ENCODE measurements at places on chromosomes 11 and 22.

- DNase-seq = no peak
These were observed 411.6 kb downstream of the TBC1D22A start for GRCh38 chr22:47174096-47174495.

GRCh38 chr22:31977141-31977841 is 33.0 kb downstream of the YWHAH start:
- peak; percentile 70 for DNase-seq

GRCh38 chr22:39808081-39808480 is 85.5 kb downstream of the ENTHD1 start:
- no peak for DNase-seq

DNA sequence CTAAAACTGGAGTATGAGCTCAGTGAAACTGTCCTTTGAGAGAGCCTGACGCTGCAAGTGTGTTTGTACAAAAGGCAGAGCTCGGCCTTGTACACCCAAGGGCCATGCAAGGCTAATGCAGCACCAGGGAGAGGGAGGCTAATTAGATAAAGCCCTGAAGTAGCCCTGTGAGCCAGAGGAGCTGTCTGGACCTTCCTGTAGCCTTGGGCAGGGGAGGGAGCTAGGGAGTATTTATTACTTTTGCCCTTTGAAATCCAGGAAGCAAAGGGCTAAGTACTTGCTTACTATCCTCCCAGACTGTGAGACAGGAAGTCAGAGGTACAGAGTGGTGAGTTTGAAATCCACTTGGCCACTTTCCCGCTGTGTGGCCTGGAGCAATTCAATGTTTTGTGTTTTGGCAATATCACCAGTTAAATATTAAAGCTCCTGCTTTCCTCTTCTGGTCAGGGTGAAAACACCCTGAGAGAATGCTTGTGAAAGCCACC is 10.2 kb upstream of the LDHA start:
- DNase-seq = no peak

- DNase-seq = no peak
These were observed 271.7 kb downstream of the BUD13 start for GRCh38 chr11:116500947-116501602.

DNA sequence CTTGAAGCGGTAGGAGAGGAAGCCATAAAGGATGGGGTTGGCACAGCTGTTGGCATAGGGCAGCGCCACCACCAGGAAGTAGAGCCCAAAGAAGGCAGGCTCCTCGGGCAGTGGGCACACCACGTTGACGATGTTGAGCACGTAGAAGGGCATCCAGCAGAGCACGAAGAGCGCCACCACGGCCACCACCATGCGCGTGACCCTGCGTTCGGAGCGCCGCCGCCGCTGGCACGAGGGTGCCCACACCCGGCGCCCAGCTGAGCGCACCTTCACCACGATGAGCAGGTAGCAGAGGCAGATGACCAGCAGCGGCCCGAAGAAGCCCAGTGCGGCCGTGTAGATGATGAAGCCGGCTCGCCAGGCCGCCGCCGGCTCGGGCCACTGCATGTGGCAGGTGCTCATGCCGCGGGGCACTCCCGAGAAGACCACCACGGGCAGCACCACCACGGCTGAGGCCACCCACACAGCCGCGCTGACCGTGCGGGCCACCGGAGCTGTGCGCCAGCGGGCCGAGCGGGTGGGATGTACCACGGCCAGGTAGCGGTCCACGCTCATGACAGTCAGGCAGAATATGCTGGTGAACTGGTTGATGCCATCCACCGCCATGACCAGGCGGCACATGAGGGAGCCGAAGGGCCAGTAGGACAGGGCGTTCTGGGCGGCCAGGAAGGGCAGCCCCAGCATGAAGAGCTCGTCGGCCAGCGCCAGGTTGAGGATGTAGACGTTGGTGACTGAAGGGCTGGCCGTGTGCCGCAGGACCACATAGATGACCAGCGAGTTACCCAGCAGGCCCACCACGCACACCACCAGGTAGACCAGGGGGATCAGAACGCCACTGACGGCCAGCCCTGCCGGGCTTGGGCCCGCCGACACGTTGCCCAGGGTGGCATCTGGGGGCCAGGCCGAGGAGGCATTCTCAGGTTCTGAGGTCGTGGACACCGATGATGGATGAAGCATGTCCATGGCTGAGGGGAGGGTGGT is 5.1 kb downstream of the SSTR3 start:
- DNase-seq = no peak

GRCh38 chr11:120235024-120235628 is 4.8 kb upstream of the POU2F3 start:
- DNase-seq = peak; percentile 16

DNA sequence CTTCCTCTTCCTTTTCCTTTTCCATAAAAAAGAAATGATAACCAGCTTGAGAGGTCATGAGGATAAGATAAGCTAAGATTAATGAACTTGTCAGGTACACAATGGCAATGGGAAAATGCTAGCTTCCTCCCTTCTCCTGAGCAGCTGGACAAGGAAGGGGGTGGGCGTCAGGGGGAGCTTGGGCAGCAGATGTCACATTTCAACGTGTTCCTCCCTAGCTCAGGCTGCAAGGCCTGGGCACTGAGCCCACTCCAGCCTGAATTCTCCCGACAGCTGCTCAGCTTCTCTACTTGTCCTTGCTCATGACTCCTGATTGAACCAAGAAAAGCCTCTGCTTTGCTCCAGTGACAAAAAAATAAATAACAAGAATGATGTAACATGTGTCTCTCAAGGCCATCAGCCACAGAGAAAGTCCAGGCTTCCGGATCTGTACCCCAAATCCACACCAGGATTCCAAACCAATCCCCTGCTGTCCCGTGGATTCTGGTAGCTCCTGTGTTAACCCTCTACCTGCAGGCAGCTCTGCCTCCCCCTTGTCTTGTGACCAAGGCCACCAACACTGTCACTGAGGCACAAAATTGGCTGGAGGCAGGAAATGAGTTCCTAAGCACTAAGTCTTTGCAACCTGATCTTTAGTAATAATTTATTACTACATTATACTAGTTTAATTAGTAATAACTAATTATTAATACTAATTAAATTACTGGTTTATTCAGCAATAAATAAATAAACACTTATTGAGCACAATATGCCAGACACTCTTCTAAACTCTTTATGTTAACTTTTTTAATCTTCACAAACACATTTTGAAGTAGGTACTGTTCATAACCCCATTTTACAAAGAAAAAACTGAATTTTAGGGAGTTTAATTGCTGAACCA is 146.5 kb downstream of the CCDC34 start:
- no peak for DNase-seq

Data from thymus (tissue), 14 donors.